Activated CD8-positive, alpha-beta memory T cell treated with anti-CD3 and anti-CD28 coated beads, Interleukin-2, amount 10 ng/mL, durations not matched to agents 7 days and 5 days (primary cell): ENCODE measurements at places on chromosomes 16 and 17. TPM values are rescaled to one million over a fixed set of nuclear protein-coding genes. Genes with fewer than 3 reads are reported as not detected.
A peak's percentile ranks its signal among the peaks of the same experiment; 100 is the strongest.

DNA sequence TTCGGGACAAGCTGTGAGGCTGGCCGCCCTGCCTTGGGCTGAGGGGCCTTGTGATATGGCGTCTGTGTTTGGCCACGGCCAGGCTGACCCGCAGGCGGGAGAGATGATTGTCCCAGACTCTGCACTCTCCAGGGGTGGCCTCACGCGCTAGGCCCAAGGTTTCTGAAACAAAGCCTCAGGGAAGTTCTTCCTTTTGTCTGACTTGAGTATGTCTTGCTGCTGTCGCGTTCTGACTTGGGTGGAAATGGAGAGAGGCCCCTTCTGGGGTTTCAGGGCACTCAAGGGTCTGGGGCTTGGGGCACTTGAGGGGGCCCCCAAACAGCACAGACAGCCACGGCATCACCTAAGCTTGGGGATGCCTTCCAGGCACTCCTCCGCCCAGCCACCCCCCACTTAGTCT is 3.8 kb upstream of the METRN start:
- no peak overlapping the region for H3K4me3 ChIP-seq
- peaks cover 43% of the 10 kb centered on the region for H3K27me3 ChIP-seq
- H3K27ac ChIP-seq: no peak overlapping the region
- H3K36me3 ChIP-seq: no peaks in the 10 kb centered on the region

DNA sequence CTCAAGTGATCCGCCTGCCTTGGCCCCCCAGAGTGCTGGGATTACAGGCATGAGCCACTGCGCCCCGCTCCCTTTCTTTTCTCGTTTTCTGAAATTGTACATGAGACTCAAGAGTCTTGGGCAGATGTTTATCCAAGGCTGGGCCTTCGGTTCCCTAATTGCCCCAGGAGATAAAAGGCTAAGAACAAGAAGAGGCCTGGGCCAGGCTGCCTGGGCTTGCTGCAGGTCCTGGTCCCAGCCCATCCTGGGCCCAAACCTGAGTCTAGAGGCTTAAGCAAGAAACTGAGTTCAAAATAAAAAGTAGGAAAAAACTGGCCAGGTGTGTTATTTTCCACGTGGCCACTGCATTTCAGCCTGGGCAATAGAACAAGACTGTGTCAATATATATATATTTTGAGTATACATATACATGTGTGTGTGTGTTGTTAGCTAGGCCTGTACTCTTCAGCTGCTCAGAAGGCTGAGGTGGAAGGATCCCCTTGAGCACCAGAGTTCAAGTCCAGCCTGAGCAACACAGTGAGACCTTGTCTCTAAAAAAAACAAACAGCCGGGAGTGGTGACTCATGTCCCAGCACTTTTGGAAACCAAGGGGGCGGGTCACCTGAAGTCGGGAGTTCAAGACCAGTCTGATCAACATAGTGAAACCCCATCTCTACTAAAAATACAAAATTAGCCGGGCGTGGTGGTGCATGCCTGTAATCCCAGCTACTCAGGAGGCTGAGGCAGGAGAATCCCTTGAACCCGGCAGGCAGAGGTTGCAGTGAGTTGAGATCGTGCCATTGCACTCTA is 6.8 kb upstream of the CLUH start:
- peaks cover 10% of the 10 kb centered on the region for H3K27me3 ChIP-seq
- peaks cover 2% of the 10 kb centered on the region for H3K36me3 ChIP-seq
- no peak overlapping the region for H3K27ac ChIP-seq
- no peak for DNase-seq
- no peak overlapping the region for H3K4me3 ChIP-seq
- peaks cover 4% of the 10 kb centered on the region for H3K4me1 ChIP-seq

Gene ABCA8
- not detected for total RNA-seq

Gene FAM234A
- 10.1 TPM for total RNA-seq

- DNase-seq: peak; percentile 90
- H3K27me3 ChIP-seq: no peaks in the 10 kb centered on the region
- H3K4me1 ChIP-seq: peaks cover 16% of the 10 kb centered on the region
- H3K4me3 ChIP-seq: peak within 1 kb of the TSS; percentile 81
- peak within 1 kb of the TSS; percentile 81 for H3K27ac ChIP-seq
These were observed at the start of gene NLE1 for GRCh38 chr17:35141681-35142466. TSS of gene NLE1 (minus strand) at chr17:35142303. CDS start at chr17:35142275, 28 bp downstream.
